ENCODE measurements at places on chromosomes 5 and 9. TPM values are rescaled to one million over a fixed set of nuclear protein-coding genes. Genes with fewer than 3 reads are reported as not detected.

Gene ALDOB
- not detected for total RNA-seq

Gene CCDC69
- total RNA-seq, result 1.9 TPM

Gene PDE8B
- 1.5 TPM for total RNA-seq

Gene FRMPD1
- not detected for total RNA-seq

Gene SCGB3A2
- not detected for total RNA-seq

Gene ADAMTSL2
- not detected for total RNA-seq

Gene CORO2A
- 0.69 TPM for total RNA-seq

Data from NCI-H460 (cell line).